Trophoblast cell (in vitro differentiated cells and primary cell): ENCODE measurements at places on chromosomes 7 and 10.

- DNase-seq, result no peak
Observed at GRCh38 chr10:70587045-70587658, 15.4 kb downstream of the PRF1 start.

- no peak for DNase-seq
Observed at GRCh38 chr7:27192546-27193334, 7.2 kb downstream of the HOXA13 start.

DNA sequence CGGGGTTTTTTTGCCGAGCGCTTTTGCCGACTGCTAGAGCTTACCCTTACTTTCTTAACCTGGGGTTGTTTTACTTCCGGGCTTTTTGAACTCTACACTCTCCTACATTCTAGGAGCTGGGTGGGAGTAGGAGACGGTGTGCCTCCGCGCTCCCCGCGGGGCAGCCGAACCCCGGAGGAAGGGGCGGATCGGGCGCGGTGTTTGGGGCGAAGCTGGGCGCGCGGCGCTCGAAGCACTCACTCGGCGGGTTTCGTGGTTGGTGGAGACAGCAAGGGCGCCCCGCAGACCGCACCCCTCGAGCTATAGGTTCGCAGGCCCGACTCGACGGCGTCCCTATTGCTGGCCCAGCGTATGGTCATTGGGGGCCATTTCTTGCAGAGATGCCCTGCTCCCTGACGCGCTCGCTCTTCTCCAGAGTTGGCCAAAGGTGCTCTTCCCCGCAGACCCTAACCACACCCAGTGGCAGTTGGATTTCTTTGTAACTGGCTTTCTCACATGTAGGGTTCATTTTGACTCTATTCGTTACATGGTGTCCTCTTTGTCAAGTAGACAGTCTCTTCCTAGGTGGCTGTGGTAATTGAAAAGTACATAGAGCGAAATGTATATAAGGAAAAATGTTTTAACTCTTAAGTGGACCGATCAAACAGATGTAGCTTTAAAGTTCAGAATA is 364 bp downstream of the ZNF518A start:
- DNase-seq, result peak; percentile 79

GRCh38 chr10:124632566-124632965 is 111.6 kb downstream of the FAM53B start:
- no peak for DNase-seq

DNA sequence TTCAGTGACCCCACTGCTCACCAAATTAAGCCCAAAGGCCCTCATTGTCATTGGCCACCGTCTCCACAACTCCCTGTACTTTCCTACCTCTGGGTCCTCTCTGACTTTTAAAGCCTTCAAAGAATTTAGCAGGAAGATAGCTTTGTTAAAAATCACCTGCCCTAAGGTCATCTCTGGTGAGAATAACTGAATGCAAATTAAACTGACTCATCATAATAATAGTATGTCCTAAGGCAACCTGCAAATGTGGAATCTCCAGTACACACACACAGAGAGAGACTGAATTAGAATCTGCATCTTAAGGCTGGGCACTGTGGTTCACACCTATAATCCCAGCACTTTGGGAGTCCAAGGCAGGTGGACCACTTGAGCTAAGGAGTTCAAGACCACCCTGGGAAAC is 24.1 kb downstream of the OAT start:
- DNase-seq, result peak; percentile 95

GRCh38 chr7:157572622-157573021 is 235.8 kb downstream of the DNAJB6 start:
- no peak for DNase-seq

DNA sequence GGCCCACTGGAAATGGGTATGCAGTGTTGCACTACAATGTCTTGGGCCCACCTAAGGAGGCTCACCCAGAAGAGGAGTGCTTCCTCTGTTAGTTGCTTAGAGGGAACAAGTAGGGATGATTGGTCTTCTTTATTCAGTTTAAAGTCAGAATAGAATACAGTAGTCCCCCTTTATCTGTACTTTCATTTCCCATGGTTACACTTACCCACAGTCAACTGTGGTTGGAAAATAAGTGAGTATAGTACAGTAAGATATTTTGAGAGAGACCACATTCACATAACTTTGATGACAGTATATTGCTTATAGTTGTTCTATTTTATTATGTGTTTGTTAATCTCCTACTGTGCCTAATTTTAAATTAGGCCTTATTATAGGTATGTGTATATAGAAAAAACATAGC is 151.4 kb downstream of the COL28A1 start:
- no peak for DNase-seq

GRCh38 chr10:108434559-108435252 is 1270.2 kb upstream of the SORCS1 start:
- no peak for DNase-seq

- no peak for DNase-seq
Observed at GRCh38 chr7:134957005-134957404, 29.3 kb upstream of the AGBL3 start.

- no peak for DNase-seq
Observed at GRCh38 chr7:112067632-112068540, 138.3 kb downstream of the DOCK4 start.

DNA sequence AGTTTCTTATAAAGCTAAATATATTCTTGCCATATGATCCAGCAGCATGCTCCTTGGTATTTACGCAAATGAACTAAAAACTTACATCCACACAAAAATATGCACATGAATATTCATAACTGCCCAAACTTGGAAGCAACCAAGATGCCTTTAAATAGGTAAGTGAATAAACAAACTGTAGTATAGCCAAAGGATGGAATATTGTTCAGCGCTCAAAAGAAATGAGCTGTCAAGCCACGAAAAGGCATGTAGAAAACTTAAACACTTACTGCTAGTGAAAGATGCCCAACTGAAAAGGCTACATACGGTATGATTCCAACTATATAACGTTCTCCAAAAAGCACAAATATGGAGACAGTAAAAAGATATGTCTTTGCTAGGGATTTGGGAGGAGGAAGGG is 12.7 kb downstream of the THSD7A start:
- no peak for DNase-seq

DNA sequence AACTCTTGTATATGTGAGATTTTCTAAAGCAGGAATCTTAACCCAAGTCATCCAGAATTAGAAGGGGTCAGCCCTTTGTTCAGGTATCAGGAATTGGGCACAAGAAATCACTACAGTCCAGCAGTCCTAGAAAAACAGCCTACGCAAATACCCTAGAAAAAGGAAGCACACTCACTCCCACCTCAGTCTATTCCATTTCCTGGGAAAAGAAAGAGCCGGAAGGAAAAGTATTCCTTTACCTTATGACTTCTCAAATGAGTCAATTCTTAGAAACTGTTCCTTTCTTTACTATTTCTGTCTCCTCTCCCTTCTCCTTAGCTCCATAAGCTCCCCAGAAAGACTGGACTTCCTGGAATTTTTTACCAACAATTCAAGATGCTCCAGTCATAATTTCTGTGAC is 62.7 kb downstream of the DNAJC12 start:
- no peak for DNase-seq

DNA sequence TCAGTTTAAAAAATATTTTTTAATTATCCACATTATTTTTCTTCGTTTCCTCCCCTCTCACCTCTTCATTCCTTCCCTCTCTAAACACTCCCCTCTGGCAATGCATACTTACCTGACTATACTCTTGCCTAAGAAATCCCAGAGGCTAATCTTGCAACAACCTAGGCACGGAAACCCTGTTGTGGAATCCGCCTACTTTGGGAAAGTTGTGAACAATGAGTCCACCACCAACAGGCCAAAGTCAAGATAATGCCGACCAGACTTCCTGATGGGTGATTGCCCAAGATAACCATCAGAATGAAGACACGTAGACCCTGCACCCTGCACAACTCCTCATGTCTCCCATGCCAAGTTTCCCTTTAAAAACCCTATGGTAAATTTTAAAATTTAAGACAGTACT is 521.5 kb downstream of the KIF20B start:
- peak; percentile 85 for DNase-seq

DNA sequence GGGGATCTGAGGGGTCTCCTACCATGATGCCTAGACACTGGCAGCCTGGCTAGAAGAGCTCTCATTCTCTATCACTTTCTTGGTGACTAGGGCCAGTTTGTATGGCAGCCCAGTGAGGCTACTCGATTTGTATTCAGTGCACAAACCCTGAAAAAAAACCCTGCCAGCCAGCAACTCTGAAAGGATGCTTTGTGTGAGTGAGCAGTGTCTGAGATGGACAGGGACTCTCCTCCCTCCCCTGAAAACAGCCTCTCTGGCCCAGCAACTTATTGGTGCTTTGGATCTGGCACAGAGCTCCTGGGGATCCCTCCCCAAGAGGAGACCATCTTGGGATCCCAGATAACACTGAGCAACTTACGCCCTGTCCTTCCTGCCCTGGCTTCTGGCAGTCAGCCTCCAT is 10.8 kb upstream of the LRRC4 start:
- no peak for DNase-seq

DNA sequence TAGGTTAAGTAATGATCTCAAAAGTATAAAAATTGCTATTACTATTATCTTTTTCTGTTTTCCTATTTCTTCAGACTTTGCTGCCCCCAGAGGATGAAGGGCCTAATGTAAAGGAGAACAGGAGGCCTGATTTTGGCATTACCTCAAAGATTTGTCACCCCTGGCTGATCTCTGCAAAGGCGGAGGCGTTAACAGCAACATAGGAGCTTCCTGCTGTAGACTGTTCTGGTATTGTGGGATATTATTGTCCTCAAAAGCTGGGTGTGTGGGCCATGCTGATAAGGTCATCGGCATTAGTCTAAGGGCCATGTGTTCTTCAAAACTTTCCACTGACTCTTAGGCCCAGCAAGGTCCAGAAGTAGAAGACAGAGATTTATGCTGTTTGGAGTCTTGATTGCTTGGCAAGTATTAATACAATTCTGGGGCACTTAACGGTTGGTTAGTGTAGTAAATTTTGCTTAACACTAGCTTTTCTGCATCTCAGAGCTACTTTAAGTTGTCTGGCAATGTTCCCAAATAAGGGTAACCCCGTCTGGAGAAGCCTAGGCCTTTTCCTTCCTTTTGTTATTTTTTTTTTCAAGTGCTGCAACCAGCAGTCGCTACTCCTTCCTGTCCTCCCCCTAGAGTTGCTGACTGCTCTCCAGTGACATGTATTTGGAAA is 14.0 kb upstream of the ENTPD1 start:
- DNase-seq, result no peak

DNA sequence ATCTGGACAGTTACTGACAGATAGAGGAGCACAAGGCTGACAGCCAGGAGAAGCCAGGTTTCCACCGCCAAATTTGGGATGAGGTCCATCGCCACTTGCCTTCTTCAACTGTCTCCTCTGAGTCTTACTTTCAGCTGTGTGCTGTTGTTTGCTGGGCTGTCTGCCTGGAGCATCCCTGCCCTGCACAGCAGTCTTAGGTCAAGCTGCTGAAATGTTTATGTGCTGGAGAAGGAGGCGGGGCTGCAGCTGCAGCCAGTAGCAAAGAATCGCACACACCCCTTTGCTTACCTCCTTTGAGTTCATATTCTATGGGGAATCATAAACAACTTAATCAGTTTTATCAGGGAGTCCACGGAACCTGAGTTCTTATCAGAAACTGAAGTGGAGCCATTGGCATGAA is 20.1 kb upstream of the CYP3A5 start:
- no peak for DNase-seq

DNA sequence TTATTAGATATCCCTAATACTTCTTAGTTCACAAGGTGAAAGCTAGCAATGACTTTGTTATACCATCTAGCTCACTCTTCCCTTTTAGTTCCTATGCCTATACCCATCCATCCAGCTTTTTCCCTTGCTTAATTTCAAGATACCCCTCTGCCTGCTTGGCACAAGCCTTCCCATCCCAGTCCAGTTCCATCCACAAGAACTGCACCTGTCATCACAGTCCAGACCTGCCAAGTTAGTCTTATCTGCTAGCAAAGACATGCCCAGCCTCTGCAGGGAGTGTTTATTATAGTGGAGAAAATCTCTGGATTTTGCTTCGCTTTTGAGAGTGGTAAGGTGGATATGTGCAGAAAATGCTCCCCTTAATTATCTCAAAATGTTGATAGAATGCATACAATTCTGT is 158.2 kb downstream of the ST7 start:
- DNase-seq, result no peak

DNA sequence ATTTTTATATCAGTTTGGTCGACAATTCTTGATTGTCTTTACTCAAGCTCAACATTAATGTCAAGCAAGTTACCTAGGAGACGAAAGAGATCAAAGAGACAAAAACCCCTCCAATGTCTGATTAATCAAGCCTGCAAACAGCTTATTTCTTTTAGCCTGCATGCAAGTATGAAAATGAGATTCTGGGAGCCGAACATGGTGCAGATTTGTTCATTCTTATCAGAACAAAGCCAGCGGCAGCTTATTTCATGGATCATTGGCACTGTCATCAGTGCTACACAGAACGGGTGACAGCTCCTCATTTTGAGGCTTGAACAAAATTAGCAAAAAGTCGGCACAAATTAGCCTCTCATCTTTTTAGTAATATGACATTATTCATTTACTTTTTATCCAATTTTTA is 26.5 kb downstream of the FAM204A start:
- no peak for DNase-seq

DNA sequence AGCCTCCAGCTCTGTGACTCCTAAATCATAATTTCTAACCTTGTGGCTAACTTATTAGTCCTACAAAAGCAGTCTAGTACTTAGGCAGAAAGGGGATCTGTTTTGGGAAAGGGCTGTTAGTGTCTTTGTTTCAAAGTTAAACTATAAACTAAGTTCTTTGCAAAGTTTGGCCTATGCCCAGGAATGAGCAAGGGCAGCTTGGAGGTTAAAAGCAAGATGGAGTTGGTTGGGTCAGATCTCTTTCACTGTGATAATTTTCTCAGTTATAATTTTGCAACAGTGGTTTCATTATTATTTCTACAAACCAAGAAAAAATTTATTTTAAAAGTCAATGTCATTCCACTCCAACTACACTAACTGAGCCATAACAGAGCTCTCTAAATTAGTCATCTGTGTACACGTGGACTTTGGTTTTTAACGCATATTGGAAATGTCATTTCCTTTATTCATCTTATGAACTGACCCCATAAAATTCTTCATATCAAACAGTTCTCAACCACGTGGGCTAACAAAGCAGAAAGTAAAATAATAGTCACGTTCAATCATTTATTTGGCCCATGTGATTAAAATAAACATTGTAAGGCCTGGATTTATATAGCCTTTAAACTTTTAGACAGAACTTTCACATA is 143.2 kb upstream of the C7orf33 start:
- no peak for DNase-seq
